RWPE1 (cell line): ENCODE measurements at places on chromosomes 5 and 9.

DNA sequence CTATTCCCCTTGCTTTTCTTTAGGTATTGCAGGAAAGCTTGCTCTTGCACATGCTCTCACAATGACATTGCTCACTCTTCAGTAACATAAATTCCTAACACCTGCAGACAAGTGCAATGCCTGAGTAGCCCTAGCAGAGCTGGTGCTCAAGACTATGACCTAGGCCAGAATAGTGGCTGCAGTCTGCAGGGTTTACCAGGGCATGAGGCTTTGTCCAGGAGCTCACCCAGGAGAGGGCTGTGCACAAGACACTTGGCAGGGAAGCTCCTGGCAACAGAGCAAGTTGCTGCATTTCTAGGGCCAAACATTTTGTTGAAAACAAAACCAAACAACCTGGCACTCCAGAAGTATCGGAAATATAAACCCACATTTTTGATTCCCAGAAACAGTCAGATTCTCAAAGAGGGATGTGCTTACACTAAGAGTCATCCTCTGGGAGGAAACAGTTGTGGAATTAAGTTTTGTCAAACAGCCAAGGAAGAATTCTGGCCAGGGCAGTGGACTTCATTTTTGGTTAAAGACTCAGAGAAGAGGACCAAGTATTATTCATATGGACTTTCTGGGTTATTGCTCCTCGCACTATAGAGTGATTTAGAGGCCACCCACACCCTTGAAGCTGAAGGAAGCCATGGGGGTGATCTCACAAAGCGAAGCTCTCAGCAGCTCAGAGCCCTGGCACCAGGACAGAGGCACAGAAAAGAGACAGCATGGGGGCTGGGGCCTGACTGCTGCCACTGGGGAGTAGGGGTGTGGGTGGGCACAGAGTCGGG is 44.9 kb downstream of the MACROH2A1 start:
- no peak for DNase-seq

DNA sequence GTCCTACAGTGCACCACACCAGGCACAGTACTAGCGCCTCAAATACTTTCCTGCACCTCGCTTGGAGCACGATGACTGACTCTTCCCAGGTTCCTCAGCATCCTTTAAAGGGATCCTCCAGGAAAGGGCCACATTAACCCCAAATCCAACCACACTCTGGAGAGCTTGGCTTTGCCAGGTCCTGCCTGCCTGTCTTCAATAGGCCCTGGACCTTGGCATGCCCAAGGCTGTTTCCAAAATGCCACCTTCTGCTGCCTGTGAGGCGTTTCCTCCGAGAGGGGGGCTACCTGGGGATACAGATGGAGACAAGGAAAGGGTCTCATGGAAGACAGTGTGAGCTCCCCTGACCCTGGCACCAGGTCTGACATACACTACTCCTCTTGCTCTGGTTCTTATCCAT is 169.9 kb downstream of the DAB2IP start:
- DNase-seq: no peak

DNA sequence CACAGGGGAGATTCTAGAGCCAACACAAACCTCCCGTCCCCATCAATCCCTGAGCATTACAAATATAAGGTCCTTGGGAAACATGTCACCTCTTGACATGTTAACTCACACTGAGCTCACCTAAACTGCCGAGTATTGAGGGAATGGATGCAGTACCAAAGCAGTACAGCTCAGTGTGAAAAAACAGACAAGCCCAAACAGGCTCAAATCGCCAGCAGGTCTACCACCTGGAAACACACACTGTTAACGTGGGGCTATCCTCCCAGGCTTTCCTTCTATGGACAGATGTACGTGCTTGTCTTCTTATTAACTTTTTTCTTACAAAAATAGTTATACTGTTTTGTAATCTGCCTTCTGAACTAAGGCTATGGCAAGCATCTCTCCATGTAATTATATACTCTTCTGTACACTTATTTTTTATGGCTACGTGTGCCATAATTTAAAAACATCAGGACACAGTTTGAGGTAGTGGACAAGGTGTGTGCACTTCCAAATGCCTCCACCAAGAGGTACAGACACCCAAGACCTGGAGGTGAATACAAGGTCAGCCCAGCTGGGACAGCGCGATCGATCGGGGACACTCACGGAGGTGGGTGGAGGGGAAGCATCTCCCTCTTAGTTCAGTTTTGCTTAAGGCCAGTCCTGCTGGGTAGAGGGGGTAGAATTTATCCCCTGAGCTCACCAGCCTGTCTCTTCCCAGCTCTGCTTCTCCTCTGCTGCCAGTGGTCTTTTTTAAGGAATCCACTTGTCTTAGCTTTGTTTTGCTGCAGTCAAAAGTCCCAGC is 76.5 kb downstream of the DAP start:
- DNase-seq: no peak

- DNase-seq: no peak
Measured at GRCh38 chr9:132364068-132364467, 9.3 kb upstream of the SETX start.

DNA sequence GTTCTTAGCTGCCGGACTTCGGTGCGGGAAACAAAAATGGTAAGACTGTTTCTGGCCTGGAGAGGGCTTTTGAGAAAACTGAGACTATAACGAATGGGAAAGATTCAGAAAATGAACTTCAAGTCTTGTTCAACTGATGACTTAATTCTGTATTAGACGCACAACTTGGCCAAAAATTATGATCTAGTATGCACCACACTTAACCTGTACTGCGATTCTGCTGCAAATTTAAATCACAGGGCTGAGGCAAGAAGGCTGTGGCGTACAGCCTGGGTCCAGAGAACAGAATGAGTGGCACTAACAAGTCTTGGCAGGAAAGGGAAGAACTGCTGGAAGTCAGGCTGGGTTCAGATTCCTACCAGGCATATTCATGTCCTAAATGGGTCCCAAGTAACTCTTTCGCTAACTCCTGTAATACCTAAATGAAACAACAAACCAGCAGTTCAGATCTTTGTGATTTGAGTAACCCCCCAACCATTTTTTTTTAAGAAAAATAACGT is 781 bp upstream of the COL23A1 start:
- DNase-seq: peak; percentile 82

GRCh38 chr9:130407916-130408663 is 36.7 kb upstream of the ASS1 start:
- no peak for DNase-seq

GRCh38 chr9:131963072-131964030 is 116.3 kb downstream of the MED27 start:
- DNase-seq: no peak

- no peak for DNase-seq
Measured at GRCh38 chr9:135910216-135910615, 2.9 kb upstream of the CAMSAP1 start.

GRCh38 chr5:159223469-159223868 is 14.1 kb upstream of the RNF145 start:
- no peak for DNase-seq

DNA sequence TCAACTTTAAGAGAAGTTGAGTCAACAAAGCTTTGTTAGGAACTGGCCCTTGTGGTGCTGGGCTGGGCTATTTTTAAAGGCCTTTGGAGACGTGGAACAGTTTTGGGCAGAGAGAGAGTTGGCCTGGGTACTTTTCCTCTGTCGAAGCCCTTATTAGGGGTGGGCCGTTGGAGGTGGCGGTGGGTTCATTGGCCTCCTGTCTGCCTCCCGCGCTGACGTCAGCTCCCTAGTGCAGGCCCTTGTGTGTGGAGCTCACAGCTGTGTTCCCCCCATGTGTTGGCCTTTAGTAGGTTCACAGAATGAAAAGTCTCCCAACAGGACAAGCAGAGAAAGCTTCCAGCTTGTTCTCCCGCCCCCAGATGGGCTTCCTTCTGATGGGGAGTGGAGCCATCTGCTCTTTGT is 2.7 kb downstream of the NCS1 start:
- DNase-seq: no peak

GRCh38 chr5:167814828-167815227 is 476.6 kb upstream of the WWC1 start:
- DNase-seq: peak; percentile 70

GRCh38 chr5:132376694-132377641 is 7.5 kb downstream of the SLC22A5 start:
- DNase-seq: no peak

GRCh38 chr9:101054657-101055056 is 26.1 kb downstream of the PLPPR1 start:
- no peak for DNase-seq

DNA sequence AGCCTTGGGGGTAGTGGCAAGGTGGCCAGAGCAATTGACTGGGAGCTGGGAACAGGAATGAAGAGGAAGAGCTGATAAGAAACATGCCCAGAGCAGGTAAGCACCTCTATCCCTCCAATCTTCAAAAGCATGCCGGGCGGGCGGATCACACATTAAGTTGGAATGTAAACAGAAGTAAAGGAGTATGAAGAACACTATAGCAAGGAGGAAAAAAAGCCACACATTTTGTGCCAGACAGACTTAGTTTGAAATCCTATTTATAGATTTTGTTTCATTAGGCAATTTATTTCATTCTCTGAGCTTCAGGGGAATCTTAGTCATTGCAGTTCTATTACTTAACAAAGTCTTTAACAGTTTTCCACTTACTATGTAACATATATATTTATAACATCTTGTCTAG is 173.9 kb upstream of the TNC start:
- peak; percentile 31 for DNase-seq

- no peak for DNase-seq
Measured at GRCh38 chr5:2112173-2113025, 229.7 kb upstream of the IRX4 start.
